ENCODE measurements at places on chromosomes 5 and 9.
A peak's percentile ranks its signal among the peaks of the same experiment; 100 is the strongest.

DNA sequence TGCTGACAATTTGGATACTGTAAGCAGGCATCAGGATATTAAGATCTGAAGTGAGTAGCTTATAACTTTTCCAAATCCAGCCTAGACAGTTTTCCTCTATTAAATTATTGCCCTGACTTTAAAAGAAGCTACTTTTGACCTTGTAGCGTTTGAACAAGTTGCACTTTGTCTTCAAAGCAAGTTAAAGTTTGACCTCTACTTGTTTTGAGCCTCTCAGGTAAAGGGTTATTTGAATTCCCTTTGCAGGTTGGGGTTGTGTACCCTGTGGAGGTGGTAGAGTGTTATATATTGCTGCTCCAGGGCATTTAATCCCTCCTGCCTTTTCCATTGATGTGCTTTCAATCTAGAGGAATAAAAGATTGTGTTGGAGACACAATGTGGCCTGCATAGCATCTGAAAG lies 30.1 kb downstream of the FXN start:
- DNase-seq: no peak

DNA sequence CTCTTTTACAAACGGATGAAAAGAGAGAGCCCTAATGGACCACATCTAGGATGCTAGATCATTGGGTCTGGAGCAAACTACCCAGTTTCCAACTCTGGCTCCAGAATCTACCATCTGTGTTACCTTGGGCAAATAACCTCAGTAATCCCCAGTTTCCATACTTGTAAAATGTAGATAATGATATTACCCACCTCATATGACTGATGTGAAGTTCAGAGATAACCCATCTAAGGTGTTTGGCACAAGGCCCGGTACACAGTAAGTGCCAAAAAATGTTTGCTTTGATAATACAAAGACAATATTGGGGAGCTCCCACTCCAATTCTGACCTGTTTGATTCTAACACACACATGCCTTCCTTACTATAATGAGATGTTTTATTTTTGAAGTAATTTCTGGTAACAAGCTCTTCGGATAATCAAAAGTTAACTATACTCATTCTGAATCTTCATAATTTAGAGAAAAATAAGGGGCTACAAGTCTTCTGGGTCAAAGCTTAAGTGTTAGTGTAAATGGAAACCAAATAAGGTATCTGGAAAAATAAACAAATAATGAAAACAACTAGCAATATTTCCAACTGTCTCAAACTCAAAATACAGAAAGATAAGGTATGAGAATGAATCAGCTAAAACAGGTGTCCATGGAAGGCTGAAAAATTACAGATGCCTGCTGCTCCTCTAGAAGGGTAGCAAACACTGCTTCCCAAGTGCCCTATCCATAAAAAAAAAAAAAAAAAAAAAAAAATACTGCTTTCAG lies 30.4 kb downstream of the ELL2 start:
- DNase-seq: no peak

GRCh38 chr5:124263680-124264491 lies 482.6 kb downstream of the ZNF608 start:
- DNase-seq: no peak

GRCh38 chr9:80867731-80868130 lies 821.6 kb downstream of the TLE1 start:
- no peak for DNase-seq

DNA sequence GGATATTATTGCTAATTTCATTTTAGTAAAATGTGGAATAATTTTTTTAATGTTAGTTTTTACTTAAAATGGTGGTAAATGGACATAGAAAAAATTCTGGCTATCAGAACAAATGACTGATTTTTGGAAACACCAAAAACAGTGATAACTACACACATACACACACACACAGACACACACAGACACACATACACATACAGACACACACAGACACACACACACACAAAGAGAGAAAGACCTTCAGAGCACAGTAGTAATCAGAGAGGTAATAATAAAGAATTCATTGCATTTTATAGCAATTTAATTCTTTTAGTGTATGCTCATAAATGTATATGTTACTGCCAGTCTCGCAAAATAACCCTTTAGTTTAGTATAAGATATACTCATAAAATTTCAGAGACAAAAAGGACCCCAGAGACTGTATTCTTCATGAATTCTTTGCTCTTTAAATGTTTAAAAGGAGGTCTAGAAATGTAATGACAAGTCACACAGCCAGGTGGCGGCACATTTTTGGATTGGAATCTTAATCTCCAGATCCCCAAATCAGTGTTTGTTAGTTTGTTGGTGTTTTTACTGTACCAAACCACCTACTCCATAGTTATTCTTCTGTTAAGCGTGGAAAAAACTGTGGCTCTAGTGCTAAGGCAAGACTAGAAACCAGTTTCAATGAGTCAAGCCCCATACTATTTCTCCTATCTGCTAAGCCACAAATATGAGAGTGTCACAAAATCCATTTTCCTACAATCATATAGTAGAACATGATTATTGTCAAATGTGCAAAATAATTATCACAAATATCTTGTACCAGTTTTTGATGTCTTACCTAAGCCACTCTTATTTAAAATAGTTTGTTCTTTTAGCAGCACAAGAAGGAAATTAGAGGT lies 109.9 kb downstream of the EDIL3 start:
- DNase-seq: peak; percentile 41

DNA sequence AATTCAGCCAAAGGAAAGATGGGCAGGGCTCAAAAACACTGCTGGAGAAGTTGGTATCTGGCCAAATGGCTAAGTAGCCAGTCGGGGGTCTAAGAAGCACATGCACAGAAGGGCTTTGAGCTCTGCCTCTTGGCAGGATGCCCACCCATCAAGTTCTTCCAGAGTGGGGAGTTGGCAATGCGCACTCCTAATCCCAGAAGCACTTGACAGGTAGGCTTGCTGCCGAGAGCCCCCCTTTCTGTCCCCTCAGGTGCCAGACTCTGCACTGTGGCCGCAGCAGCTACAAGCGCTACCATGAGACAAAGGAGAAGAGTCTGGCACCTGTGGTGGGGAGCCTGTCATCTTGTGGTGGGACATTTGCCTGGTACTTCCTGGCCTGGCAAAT lies 252.9 kb upstream of the SLC24A2 start:
- DNase-seq: no peak

DNA sequence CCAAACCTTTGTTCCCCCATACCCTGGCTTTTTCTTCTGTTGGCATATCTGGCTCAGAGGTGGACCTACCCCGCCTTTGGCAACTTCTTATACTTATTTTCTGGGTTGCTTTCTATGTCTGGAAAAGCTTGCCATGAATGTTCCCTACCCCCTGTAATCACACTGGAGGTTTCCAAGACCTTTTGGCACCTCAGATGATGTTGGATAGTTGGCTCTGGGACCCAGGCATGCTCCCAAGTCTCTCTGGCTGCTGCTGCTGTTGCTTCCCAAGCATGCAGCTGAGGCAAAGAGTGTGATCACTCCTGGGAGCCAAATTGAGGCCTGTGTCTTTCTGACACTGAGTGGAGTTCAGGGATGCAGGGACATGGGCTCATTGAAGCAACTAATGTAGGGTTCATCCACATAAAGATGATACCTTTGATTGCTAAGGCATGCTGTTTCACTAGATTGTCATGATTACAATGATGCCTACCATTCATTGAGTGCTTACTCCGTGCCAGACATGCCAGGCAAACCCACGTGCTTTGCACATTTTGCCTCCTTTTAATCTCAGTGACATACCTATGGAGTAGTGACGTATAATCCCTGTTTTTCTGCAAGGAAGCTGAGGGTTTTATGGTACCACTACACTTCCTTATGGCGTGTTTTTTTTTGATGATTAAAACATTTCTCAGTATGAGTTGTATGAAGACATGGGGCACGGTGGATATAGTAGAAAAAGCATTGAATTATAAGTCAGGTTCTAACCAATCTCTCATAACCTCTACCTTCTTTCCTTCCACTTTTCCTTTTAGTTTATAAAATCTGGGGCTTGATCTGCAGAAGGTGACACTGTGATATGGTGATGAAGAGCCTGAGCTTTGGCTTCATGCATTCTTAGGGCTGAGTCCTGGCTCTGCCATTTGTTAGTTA lies 73.1 kb downstream of the ARHGAP26 start:
- DNase-seq: no peak

- no peak for DNase-seq
Observed at GRCh38 chr9:36457836-36458429, 57.9 kb upstream of the RNF38 start.

DNA sequence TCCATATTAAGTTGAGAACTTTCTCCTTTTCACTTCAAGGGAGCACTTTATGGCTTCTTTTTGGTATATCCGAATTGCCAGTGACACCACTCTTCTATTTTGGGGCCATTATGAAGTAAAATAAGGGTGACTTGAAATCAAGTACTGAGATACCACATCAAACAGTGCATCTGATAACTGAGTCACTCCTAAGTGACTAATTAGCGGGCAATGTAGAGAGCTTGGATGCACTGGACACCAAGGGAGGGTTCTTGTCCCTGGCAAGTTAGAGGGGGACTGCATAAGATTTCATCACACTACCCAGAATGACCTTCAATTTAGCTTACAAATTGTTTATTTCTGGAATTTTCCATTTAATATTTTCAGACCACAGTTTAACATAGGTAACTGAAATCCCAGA lies 813.9 kb upstream of the CDH10 start:
- DNase-seq: no peak

DNA sequence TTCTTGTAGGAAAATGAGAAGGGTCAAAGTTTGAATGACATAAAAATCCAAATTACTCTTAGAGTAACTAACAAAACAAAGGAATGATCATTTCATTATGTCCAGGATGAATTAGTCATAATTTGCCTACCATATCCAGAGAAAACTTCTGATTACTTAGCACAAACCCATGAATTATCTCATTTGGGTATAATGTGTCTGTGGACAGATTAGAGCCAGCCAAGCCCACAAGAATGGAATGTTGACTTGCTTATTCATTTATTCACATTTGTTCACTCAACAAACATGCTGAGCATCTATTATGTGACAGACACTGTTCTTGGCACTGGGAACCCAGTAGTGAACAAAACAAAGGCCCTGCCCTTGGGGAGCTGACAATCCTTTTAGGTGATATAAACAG lies 87.4 kb downstream of the APBA1 start:
- no peak for DNase-seq

DNA sequence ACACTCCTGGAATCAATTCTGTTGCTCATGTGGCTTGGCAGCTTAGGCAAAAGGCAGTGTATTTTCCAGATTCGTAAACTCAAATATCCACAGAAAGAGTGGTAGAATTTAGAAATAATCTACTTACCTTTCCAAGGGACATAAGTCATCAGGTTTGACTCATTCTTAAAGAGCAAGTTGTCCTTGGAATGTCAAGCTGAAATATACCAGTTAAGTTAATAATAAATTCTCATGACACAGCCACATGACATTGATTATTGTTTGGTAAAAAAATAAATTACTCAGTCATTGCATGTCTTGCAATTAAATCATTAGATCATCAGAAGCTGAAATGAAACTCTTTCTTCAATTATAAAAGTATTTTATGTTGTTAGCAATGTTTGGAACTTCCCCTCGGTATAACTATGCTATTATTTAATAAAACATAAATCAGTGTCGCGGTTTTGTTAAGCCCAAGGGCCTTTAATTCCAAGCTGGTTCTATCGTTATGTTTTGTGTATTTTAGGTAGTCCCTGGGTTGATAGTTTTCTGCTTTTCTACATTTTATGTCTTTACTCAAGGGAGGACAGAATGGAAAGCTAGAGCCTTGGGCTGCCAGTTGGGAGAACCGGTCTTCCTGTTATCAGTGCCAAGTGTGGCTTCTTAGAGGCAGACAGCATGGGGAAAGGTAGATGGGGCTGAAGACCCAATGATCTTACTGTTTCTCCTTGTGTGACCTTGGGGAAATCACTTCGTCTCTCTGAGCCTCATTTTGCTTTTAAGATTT lies 79.3 kb upstream of the PRLR start:
- no peak for DNase-seq

DNA sequence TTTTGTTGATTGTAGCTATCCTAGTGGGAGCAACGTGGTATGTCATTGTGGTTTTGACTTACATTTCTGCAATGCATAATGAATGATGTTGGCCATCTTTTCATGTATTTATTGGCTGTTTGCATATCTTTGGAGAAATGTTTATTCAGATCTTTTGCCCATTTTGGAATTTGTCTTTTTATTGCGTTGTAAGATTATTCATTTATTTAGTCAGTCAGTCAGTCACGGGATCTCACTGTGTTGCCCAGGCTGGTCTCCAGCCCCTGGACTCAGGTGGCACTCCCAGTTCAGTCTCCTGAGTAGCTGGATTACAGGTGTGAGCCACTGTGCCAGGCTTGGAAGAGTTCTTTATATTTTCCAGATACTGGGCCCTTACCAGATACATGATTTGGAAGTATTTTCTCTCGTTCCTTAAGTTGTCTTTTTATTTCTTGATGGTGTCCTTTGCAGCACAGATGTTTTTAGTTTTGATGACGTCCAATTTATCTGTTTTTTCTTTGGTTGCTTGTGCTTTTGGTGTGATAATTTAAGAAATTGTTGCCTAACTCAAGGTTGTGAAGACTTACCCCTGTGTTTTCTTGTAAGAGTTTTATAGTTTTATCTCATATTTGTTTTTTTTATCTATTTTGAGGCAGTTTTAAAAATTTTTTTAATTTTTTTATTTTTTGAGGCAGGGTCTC lies 67.1 kb downstream of the EHMT1 start:
- DNase-seq: no peak

DNA sequence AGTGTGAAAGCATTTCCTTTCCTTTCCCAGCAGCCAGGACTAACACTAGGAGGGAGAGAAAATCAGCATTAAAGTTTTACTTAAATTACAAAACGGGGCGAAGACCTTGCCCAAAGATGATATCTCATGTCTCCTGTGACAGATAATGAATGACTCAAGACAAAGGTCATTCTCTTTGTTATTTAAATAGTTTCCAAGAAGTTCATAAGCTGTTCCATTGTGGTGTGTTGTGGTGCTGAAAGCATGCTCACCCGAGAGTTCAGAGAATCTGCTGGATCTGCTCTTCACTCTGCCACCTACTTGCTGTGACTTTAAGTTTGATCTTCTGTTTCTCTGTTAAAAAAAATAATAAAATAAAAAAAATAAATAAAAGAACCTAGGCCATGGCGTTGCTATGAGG lies 265.9 kb upstream of the NR4A3 start:
- no peak for DNase-seq

- DNase-seq: no peak
Observed at GRCh38 chr5:51960617-51961121, 577.4 kb downstream of the ISL1 start.

GRCh38 chr9:121282277-121283079 lies 14.5 kb downstream of the GSN start:
- peak; percentile 91 for DNase-seq

GRCh38 chr5:122195802-122196394 lies 66.6 kb downstream of the ZNF474 start:
- no peak for DNase-seq

- DNase-seq: peak; percentile 68
Observed at GRCh38 chr9:94865582-94866452, 139.3 kb downstream of the AOPEP start.

DNA sequence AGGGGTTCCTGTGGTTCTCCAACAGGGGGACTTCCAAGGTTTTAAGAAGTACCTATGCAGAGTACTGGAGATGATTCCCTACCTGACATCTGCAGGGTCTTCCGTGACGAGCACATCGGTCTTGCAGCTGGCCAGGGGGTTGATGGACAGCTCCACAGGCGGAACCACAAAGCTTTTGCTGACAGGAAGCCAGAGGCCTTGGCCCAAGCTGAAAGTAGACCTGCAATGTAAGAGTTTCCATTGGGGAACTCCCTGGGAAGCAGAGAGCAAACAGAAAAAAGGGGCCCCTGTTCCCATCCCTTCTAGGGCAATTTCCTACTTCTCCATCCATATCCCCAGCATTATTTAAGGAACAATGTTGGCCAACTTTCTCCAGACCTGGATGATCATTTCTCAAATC lies 288.0 kb downstream of the TRIM32 start:
- DNase-seq: no peak

All from Right ventricle myocardium inferior (tissue), 1 donor.